ENCODE measurements at places on chromosomes 7 and 10.
A peak's percentile ranks its signal among the peaks of the same experiment; 100 is the strongest.

- DNase-seq: no peak
Measured at GRCh38 chr10:6348096-6348874, 145.6 kb downstream of the PFKFB3 start.

- no peak for DNase-seq
Measured at GRCh38 chr7:106681815-106682495, 21.0 kb upstream of the CCDC71L start.

DNA sequence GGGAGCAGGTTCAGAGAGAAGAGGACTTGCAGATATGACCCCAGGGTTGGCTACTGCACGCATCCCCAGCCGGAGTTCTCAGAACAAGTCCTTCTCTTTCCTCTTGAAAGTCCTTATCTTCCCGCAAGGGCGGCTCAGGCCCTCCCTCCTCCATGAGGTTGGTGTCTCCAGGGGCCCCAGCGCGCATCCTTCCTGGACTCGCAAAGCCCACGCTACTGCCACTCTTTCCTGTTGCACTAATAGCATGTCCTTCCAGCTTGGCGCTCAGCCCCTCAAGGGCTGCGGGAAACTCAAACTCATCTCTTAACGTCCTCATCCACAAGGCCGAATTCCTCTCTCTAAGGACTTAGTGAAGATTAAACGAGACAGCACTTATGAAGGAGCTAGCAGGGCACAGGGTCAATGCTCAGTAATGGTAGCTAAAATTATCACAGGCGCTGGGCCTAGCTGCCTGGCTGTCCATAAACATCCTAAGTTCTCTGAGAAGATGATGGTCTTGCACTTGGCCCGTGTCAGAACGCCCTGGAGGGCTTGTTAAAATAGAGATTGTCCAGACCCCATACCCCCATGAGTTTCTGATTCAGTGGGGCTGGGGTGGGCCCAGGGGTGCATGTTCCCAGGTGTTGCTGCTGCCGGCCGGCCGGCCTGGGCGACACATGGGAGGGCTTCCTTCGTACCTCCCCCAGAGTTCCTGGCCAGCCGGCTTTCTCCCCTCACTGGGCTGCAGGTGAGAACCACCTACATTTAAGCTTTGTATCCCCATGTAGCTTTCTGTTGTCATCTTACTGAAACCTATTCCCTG, 261.4 kb downstream of the COBL start:
- DNase-seq: no peak

- peak; percentile 84 for DNase-seq
Measured at GRCh38 chr7:28774261-28774988, 183.7 kb downstream of the TRIL start.

DNA sequence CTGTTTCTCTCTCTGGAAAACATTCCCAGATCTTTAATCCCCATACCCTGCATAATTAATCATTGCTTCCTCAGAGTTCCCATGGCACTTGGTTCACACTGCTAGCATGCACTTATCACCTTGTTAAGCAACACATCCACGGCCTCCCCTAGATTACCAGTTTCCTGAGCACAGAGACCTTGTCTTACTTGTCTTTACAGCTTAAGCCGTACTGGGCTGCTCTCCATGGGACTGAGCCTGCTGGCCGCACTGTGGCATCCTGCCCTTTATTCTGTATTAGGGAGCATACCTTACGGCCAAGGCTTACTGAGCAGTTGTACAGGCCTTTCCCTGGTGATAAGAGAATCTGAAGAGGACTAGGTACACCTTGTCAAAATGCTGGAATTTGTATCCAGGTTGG, 190.2 kb downstream of the REEP3 start:
- DNase-seq: no peak

- no peak for DNase-seq
Measured at GRCh38 chr7:35988105-35988504, 164.9 kb upstream of the EEPD1 start.

DNA sequence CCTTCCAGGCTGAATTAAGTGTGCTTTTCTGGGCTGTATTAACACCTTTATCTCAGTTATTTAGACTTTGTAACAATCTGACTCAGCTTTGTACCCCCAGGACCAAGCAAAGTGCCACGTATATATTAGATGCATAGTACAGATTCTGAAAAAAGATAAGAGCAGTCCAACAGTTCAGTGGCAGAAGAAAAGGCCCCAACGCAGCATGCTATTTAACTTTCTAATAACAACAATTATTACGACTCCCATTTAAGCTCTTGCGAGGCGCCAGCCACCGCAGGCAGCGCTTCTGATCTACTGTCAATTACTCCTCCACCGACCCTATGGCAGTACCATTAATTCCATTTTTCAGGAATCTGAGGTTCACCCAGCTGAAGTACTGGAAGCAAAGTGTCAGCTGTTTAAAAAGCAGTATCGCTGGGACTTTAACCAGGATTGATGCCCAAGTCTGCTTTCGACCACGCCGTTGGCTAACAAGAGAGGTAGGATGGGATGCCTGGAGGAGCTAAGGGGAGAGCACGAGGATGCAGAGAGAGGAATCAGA, 638 bp downstream of the LIPA start:
- DNase-seq: peak; percentile 50

DNA sequence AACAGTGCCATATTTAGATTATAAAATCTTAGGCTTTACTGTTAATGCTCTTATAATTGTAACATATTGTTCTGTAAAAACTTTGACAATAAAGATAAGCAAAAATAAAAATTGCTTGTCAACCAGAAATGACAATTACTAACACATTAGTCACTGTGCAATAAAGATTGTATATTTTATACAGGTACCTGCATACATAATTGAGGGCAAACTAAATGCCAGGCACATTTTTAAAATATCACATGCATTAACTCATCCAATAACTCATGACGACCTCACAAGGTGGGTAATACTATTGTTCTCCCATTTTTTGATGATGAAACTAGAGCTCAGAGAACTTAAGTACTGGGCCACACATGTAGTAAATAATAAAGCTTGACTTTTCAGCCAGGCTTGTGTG, 1020.2 kb upstream of the C7orf33 start:
- DNase-seq: no peak

GRCh38 chr10:58806323-58806722, 293.7 kb downstream of the BICC1 start:
- no peak for DNase-seq

DNA sequence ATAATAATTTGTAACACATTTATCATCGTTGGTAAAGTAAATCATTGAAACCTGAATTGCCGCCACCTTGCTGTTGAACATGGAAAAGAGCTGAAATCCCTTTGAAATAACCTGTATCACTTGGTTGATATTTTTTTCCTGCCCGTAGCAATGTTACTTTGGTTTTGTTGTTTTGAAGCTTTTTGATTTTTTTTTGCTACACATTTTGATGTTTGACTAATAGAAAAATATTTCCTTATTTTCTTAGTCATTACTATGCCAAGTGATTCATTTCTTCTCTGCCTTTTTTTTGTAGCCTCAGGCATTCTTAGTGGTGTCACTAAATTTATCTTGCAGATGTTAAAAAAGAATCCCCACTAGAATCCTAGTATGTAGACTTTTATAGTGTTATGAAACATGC, 235.1 kb upstream of the MEOX2 start:
- no peak for DNase-seq

GRCh38 chr10:52771534-52772445, 794 bp downstream of the MBL2 start:
- no peak for DNase-seq

GRCh38 chr10:112446055-112446854, 459 bp downstream of the ZDHHC6 start:
- DNase-seq: no peak

DNA sequence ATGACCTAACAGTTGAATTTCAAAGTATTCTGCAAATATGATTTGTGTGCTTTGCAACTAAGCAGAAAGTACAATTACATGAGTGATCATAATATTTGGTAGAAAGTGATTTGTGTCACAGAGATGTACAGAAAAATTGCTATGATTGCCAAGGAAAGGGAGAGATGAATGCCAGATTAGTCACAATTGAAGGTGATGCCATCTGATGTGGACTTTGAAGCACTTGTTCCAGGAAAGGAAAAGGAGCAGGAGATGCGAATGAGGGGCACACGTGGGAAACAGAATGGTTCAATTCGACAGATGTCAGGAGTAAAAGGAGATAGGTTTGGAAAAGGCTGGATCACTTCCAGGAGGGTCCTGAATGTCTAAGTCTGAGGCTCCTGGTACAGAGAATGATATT, 153.1 kb upstream of the LAMB4 start:
- no peak for DNase-seq

- DNase-seq: no peak
Measured at GRCh38 chr10:127926455-127926854, 19.6 kb downstream of the PTPRE start.

GRCh38 chr7:130356876-130357611, 12.4 kb downstream of the CPA5 start:
- DNase-seq: no peak

GRCh38 chr10:3149918-3150317, 22.7 kb downstream of the PITRM1 start:
- no peak for DNase-seq

GRCh38 chr7:155638366-155638765, 6.1 kb upstream of the RBM33 start:
- DNase-seq: no peak

- no peak for DNase-seq
Measured at GRCh38 chr7:17500736-17501135, 202.3 kb downstream of the AHR start.

- DNase-seq: no peak
Measured at GRCh38 chr10:35889971-35890675, 248.0 kb upstream of the FZD8 start.

DNA sequence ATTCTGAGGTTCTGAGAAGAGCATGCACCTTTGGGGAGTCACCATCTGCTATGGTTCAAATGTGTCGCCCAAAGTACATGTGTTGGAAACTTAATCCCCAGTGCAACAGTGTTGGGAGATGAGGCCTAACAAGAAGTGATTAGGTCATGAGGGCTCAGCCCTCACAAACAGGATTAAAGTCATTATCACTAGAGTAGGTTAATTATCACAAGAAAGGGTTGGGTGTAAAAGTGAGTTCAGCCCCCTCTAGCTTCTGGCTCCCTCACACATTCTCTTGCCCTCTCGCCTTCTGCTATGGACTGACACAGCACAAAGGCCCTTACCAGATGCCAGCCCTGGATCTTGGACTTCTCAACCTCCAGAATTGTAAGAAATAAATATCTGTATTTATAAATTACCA, 100.3 kb upstream of the C10orf90 start:
- no peak for DNase-seq

DNA sequence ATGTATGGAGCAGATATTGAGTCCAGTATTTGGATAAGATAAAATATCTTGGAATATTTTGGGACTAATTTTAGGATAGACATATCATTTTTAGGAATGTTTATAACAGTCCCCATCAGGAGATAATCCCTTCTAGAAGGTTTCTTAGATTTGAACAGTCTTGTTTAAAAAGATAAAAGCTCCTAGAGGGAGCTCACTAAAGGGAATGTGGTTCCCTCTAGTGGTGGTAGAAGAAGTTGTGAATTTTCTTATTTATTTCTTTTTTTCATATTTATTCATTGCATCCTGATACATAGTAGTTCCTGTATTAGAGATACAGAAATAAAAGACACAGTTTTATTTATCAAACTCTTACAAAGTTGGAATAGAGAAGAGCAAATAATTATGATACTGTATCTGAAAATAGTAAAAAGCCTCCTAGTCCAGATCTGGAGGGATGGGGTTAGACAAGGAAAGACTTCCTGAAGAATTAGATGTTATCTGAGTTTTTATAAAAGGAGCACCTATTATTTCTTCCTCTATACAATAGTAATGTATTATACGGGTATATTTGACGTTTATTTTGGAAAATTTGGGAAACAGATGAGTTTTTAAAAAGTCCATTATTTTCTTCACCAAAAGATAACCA, 24.5 kb upstream of the KLF14 start:
- DNase-seq: peak; percentile 21

GRCh38 chr10:105188737-105189462, 547.8 kb downstream of the SORCS3 start:
- peak; percentile 7 for DNase-seq

- DNase-seq: no peak
Measured at GRCh38 chr10:24822590-24822989, 98.9 kb upstream of the ARHGAP21 start.

- DNase-seq: no peak
Measured at GRCh38 chr10:78777867-78778266, 290.9 kb upstream of the ZMIZ1 start.

GRCh38 chr7:142584765-142585164, 164.5 kb upstream of the PRSS1 start:
- no peak for DNase-seq

- no peak for DNase-seq
Measured at GRCh38 chr10:21401196-21401595, 124.3 kb downstream of the SKIDA1 start.

DNA sequence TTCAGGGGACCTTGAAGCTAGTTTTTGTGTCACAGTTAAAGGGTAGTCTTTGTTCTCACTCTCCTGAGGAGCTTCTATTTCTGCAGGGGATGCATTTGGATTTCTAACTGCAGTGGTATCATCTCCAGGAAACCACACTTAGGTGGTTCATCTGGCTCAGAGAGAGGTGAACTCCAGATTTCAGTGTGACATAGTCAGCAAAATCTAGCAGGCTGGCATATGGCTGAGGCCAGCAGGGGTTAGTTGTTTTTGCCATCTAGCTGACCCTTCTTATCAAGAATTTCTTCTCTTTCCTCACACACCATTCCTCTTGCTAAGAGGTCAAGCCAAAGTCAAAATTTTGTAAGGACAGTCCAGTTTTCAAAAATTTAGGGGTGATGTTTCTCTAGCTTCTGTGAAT, 248.2 kb downstream of the REEP3 start:
- DNase-seq: no peak

DNA sequence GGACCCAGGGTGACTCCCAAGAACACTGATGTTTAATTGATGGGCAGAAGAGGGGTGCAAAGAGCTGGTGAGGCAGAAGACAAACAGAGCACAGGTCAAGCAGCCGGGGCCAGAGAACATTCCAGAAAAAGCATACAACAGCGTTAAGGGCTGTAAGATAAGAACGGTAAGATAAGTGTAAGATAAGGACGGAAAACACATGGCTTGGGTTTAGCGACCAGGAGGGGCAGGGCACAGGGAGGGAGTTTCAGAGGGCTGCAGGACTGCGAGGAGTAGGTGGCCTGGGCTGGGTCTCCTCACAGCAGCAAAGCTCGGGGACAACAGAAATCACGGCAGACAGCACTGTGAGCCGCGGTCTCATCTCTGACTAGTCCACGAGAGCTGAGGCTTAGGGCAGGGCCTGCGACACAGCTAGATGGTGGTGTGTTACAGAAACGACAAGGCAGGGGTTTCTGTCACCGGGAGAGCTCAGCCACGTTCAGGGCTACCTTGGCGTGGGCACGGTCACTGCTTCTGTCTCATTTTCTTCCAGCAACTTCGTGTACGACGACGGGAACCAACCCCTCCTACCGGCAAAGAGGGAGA, 24.6 kb downstream of the BRI3 start:
- no peak for DNase-seq

- DNase-seq: no peak
Measured at GRCh38 chr10:67284589-67284988, 358.8 kb downstream of the LRRTM3 start.

Data from NCI-H146 (cell line).